ENCODE measurements at places on chromosomes 2 and 18.

GRCh38 chr2:226256709-226257376 is 542.8 kb downstream of the IRS1 start:
- DNase-seq: no peak

DNA sequence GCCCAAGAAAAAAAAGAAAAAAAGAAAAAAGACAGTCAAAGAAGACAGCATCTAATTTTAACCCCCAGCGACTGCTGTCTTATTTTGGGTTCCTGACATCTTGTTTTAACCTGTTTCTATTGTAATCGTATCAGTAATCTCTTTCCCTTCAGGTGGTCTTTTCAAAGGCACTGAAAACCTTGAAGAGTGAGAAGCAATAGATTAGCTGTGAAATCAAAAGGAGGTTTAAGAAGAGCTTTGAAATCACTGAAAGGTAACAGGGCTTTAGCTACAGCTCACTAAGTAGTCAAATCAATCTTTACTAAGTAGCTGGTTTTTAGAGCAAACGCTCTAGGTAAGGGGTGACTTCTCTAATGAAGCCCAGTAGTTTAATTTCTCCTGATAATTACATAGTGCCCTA is 5.4 kb upstream of the TANC1 start:
- no peak for DNase-seq

DNA sequence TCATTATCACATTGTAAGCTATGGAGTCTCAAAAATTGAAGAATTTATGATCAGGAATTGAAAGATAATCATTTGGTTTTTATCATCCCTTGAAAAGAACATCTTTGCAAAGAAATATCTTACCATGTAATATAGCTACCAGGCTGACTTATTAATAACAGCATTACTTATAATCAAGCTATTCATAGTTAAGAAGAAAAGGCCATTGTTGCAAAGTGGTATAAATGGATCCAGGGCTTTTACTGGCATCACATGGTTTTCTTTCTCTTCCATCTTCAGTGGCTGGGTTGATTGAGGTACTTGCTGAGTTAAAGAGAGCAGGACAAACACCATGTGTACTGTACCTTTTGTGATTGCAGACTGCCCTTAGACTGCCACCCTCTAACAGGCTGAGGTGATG is 39.6 kb downstream of the MFSD6 start:
- DNase-seq: no peak

GRCh38 chr2:181675254-181675653 is 5.1 kb downstream of the NEUROD1 start:
- DNase-seq: no peak

- DNase-seq: no peak
Observed at GRCh38 chr2:240452462-240453256, 17.2 kb downstream of the GPC1 start.

DNA sequence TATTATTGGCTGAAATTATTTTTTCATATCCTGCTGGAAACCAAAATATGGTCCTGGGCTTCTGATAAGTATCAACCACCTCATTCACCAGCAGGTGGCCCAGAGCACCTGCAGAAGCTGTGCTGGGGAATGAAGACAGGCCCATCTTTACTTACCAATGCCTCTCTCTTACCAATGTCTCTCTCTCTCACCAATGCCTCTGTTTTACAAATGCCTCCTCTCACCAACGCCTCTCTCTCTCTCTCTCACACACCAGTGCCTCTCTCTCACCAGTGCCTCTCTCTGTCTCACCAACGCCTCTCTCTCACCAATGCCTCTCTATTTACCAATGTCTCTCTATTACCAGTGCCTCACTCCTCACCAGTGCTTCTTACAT is 2.3 kb upstream of the MAL start:
- DNase-seq: peak; percentile 52

DNA sequence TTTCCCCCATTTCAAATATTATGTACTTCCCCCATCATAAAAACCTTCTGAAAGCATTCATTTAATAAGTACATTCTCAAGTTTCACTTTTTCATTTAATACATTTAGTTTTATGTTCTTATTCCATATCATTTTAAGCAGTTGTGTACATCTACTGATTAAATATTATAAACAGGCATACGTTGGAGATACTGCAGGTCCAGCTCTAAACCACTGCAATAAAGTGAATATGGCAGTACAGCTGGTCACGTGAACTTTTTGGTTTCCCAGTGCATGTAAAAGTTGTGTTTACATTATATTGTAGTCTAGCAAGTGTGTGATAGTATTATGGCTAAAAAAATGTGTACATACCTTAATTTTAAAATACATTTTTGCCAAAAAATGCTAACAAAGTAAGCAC is 48.7 kb downstream of the TET3 start:
- no peak for DNase-seq

DNA sequence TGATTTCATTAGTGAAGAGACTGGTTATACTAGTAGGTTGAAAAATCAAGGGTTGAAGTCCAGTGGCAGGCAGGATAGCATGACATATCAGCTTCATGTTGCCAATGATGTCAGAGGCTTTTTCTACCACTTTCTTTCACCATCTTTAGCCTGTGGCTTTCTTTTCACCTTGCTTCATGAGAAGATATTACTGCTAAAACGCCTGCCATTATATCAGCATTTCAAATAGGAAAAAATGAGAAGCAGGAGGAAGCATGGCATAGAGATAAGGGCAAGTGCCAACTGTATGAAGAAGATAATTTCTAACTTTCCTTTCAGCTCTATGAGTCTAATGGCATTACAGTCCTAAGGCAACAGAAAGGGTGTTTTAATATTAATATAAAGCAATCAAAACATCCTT is 270.2 kb upstream of the SYT4 start:
- no peak for DNase-seq

DNA sequence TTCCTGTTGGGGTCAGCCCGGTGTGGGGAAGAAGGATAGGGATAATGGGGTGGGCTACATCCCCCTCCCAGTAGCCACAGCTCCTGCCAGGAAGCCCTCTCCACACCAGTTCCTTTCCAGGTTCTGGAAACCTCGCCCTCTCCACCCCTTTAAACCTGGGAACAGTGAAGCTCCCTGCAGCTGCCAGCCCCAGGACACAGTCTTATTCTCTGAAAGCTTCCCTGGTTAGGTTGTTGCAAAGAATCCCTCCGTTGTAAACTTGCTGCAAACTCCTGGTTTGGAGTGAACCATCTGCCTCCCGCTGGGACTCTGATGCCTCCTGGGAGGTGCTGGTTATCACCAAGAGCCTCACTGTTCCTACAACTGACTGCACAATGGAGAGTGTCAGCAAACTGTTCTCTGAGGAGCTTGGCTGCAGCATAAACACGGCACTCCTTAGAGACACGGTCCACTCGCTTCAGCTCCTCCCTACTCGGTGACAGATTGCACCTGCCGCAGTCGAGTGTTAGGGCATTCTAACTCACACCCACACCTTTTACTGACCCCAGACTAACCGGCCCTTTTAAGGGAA is 261.8 kb upstream of the RAB6C start:
- DNase-seq: no peak

DNA sequence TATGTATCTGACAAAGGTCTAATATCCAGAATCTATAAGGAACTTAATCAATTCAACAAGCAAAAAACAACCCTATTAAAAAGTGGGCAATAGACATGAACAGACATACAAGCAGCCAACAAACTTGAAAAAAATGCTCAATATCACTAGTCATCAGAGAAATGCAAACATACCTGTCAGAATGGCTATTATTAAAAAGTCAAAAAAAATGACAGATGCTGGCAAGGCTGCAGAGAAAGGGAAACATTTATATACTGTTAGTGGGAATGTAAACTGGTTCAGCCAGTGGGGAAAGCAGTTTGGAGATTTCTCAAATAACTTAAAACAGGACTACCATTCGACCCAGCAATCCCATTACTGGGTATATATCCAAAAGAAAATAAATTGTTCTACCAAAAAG is 21.6 kb downstream of the SESTD1 start:
- DNase-seq: no peak

DNA sequence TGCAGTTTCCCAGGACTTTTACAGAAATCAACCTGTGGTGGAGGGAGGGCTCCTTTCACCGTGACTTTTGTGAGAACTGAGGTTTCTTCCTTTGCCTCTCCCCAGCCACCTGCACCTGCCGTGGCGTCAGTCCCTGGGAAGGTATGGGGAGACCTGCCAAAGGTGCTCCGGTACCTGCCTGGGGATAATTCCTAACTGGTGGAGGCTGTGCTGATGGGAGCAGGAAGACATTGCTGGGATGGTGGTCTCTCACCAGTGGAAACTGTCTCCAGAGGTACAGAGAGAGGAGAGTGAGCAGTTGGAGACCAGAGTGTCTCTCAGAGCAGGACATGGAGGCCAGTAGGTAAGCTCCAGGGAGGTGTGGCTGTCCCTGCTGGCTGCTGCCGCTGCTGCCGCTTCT is 52.6 kb downstream of the CIB4 start:
- no peak for DNase-seq

- no peak for DNase-seq
Observed at GRCh38 chr18:31030574-31031278, 11.8 kb downstream of the DSC3 start.

GRCh38 chr18:31511098-31511497 is 13.1 kb downstream of the DSG2 start:
- no peak for DNase-seq

GRCh38 chr18:26456070-26456491 is 92.3 kb downstream of the KCTD1 start:
- DNase-seq: no peak

DNA sequence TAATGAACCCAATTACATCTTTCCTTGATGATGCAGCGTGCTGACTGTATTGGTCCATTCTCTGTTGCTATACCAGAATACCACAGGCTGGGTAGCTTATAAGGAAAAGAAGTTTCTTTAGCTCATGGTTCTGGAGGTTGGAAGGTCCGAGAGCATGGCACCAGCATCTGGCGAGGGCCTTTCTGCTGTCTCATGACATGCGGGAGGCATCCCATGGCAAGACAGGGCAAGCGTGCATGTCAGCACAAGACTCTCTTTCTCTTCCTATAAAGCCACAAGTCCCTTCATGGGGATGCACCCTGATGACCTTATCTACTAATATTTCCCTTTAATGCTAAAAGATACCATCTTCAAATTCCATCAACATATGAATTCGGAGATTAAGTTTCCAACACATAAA is 122.8 kb upstream of the FHL2 start:
- no peak for DNase-seq

DNA sequence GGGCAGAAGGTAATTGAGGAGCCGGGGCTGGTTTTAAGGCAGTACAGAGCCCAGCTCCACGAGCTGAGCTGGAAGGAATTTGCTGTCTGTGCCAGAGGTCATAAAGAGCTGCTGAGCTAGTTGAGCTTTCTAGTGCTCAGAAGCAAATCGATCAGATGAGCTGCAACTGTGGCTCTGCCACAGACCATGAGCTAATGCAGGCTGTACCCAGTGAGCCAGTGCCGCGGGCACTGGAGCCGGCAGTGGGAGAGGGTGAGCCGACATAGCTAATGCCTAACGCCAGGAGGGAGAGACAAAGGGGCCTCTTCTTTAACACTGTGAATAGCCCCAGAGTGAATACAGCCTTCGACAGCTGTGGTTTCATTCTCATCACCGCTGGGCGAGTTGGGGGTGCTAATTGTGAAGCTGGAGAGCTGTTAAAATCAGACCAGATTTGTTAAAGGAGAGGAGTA is 410.1 kb upstream of the TCF4 start:
- no peak for DNase-seq

DNA sequence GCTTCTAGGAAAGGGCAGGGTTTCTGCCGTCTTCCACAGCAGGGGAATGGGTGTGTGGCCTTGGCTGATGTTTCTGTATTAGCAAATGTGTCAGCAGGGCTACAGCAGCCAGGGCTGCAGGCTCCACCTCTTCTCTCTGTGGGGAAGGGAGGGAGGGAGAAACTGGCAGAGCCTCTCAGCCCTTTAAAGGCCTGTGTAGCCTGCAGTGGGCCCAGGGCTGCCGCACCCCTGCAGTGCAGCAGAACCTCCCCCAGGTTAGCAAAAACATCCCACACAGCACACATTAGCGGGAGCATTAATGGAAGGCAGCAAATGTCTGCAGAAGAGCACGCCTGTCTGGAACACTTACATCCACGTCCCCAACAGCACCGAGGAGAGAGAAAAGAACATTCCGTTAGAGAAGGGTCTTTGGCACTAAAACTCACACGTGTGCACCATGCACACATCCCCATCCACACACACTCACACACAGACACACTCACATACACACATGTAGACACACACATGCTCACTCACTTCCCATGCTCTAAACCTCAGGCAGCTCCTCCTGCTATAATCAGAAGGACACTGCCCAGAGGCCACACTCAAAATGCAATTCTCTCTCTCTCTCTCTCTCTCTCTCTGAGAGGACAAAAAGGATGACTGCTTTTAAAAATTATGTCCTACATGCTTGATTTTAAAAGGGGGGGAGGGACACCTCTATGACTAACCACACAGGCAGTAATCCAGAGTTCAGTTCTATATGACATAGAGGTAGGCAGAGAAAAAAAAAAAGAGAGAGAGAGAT is 24.1 kb downstream of the MRPL35 start:
- no peak for DNase-seq

GRCh38 chr2:15975676-15976075 is 35.3 kb downstream of the MYCN start:
- no peak for DNase-seq

DNA sequence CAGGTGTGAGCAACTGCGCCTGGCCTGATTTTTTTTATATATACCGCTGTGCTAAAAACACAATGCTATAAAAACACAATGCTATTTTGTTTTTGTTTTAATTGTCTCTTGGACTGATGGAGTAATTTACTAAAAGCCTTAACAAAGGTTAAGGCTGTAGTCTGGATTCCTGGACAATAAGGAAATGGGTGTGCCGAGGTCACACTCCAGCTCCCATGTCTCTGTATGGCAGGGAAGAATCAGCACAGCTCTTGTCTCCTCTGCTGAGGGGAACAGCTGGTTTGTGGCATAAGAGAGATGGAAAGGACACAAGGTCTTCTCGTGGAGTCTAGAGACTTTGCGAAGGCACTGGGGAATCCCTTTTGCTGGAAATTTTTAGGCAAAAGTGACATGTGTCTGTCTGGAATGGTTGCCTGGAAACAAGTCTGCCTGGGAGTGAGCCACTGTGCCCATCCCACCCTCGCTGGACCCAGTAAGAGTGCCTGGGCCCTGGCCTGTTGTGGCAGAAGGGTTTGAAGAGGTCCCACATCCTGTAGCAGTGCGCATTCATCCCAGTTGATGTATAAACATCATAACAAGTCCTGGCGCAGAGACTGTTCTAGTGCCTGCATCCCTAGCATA is 73.1 kb downstream of the MAPK4 start:
- no peak for DNase-seq

GRCh38 chr2:224579411-224579810 is 5.8 kb downstream of the CUL3 start:
- no peak for DNase-seq

DNA sequence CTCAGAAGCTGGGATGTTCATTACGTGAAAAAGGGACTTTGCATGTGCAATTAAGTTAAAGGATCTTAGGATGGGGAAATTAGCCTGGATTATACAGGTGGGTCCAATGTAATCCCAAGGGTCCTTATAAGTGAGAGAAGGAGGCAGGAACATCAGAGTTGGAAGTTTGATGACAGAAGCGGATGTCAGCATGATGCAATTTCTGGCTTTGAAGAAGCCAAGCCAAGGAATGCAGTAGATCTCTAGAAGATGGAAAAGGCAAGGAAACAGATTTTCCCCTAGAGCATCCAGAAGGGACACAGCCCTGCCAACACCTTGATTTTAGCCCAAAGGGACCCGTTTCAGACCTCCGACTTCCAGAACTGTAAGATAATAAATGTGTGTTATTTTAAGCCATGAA is 136.4 kb downstream of the LNPK start:
- DNase-seq: no peak

- DNase-seq: no peak
Observed at GRCh38 chr18:8375249-8375648, 234.0 kb upstream of the RAB12 start.
